ENCODE measurements at places on chromosomes 3 and 15.

GRCh38 chr3:53764026-53764775, 82.0 kb downstream of the CHDH start:
- DNase-seq, result no peak

DNA sequence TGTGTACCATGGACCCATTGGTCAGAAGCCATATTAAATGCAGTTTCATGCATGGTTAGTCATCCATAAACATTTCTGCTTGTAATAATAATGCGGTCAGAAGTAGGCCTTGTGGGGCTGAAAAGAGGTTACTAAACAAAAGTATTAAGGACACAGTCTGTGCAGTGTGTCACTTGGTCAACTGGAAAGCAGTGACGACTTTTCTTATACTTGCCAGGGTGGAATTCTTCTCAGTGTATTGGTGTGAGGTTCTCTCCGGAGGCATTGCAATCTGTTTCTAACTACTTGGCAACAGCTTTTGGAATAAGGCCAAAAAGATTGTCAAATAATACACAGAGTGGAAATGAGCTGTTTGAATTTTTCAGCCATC, 46.8 kb downstream of the CHL1 start:
- no peak for DNase-seq

DNA sequence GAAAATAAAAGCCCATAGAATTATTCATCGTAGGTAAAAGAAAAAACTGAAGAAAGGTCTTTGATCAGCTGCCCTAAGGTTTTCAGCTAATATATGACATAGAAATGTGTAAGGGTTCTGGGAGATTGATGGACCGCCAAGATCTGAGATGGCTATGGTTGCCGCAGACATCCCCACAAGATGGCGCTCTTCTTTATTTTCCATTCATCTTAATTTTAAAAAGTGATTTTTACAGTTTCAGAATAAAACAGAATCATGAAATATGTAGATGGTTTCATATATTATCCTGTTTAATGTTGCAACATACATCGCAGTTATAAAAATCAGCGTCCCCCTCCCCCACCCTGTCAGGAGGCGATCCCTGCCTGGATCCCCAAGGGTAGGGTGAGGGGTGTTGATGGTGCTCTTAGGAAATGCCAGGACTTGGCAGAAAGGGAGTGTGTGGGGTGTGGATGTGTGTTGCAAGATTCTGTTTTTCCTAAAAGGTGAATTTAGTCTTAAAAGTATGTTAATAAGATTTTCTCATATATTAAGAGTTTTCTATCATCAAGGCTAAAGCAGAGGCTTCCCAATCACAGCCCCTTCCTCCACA, 68.8 kb downstream of the ANXA2 start:
- peak; percentile 36 for DNase-seq

DNA sequence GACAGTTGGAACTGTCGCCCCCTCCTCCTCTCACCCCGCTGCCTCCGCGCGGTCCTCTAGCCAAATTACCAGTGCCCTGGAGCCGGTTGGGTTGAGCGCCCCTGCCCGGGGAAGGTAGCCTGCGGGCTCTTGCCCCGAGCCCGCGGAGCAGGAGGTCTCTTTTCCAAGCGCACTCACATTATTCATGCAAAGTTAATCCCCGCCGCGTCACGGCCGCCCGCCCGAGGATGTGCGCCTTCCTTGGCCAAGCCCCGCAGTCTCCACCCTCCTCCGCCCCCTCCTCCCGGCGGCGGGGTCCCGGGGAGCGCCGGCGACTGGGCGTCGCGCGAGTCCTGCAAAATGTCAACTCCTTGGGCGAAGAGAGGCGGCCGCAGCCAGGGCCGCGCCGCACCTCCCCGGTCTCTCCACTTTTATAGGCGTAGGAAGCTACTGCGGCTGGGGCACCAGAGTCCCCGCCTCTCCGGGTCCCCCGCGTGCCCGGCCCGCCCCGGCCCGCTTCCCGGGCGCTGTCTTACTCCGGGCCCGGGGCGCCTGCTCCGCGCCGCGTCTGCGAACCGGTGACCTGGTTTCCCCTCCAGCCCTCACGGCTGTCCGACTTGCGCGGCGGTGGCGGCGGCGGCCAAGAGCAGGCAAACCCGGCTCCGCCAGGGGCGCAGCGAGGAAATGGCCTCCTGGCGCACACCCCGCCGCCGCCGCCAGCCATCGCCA, at the start of gene THRB:
THRB (minus strand) TSS at position 233 of the 708 bp plus-strand sequence.
- DNase-seq, result peak; percentile 59

GRCh38 chr15:58308742-58309355, 122.9 kb upstream of the LIPC start:
- DNase-seq, result no peak

DNA sequence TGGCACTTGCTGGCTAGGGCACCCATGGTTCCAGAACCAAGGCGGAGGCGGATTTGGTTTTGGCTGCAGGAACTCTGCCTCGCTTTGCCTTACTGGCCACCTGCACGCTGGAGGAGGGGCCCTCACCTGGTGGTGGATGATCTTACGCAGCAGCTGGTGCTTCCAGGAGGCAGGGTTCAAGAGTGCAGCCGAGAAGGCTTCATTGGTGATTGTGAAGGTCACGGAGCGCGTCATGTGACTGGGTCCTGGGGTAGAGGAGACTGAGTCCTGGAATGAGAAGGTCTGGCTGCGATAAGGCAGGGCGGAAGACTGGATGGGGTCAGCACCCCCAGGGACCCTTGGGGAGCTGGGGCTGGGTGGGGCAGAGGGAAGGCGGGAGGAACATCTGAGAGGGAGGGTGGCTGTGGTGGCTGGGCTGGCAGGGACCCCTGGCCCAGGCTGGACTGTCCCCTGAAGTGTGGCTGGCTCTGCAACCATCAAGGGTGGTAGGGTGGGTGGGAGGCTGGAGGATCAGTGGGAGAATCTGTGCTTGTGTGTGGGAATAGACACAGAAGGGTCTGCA, 25.8 kb upstream of the GOLGA6C start:
- DNase-seq, result no peak

GRCh38 chr15:32222716-32223115, 180.4 kb downstream of the GOLGA8K start:
- no peak for DNase-seq

- DNase-seq, result no peak
These were observed 640.4 kb upstream of the CADM2 start for GRCh38 chr3:84318273-84318809.

DNA sequence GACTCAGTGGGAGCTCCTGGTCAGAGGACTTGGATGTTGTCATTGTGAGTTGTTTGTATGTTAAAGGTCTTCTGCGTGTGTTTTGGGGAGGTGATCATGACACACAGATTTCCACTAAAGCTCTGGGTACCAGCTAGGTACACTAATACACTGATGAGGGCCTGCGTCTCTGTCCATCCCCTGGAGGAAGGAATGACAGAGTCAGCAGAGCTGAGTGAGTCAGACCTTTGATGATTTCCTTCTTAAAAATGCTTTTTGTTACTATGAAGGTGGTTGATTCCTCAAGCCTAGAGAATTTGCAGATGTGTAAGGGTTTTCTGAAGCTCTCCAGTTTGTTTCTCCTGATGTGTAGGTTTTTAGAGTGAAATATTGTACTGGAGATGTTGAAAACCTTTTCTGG, 424.1 kb upstream of the TPM1 start:
- no peak for DNase-seq

DNA sequence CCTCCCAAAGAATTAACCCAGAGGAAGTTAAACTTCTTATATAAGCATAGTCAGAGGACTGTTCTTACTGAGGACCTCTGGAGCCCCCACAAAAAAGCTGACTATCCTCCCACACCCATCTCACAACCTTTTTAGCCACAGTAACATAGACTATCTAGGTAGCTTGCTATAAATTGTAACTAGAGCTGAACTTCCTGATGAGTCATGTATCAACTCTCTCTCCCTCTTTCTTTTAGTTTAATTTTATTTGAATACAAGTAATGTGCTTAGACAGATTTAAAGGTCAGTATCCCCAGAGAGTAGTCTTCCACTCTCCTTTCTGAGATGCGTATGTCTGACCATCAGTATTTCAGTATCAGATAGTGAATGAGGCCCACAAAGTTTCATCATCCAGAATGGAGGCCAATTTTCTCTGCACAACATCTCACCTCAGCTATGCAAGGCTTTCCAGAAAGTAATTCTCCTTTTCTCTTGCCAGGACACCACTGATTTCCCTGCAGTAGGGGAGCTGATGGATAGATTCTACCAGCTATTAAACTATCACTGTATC, 104.0 kb upstream of the MYRIP start:
- DNase-seq, result no peak

DNA sequence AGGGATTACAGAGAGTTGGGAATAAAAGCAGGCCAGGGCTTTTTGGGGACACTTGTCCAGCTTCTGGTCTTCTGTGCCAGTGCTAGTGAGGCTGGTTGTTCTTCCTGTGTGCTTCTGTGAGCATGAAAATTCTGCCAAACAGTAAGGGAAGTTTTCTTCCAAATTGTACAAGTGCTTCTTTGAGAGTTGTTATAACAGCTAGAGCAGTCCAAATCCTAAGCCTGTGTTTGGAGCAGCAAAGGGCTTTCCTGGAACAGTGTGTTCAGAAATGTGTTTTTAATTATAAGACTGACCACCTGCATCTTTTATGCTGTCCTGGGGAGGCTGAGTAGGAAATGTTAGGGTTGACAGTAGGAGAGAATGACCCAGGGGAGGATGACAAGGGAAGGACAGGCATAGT, 223.0 kb upstream of the P2RY1 start:
- DNase-seq, result no peak

- DNase-seq, result no peak
These were observed 3.8 kb downstream of the SHOX2 start for GRCh38 chr3:158102242-158103080.

- no peak for DNase-seq
These were observed 2.0 kb downstream of the PDIA5 start for GRCh38 chr3:123068601-123069381.

GRCh38 chr3:2513986-2514385, 415.3 kb downstream of the CNTN4 start:
- no peak for DNase-seq

- DNase-seq, result peak; percentile 4
These were observed 5.2 kb upstream of the FURIN start for GRCh38 chr15:90862964-90863778.

GRCh38 chr3:12948371-12948770, 107.0 kb upstream of the RPL32 start:
- DNase-seq, result no peak

DNA sequence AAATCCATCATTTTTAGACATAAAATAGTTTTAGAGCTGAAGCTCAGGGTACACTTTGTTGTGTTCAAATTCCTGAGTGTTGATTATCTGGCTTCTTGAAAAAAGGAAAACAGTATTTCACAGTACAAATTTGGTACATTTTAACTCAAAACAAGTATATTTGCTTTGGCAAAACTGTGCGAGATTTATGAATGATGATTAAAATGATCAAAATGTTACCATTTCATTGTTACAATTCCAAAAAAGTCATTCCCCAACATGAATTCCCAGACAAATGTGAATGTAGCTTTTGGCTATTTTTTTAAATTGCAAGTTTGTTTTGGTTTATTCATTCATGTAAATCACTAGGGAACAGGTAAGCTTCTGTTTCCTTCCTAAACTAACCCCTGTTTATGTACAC, 347.4 kb upstream of the DCBLD2 start:
- no peak for DNase-seq

GRCh38 chr3:153706706-153707105, 414.5 kb upstream of the ARHGEF26 start:
- no peak for DNase-seq

GRCh38 chr15:52523192-52523591, 5.5 kb downstream of the MYO5A start:
- DNase-seq, result no peak

DNA sequence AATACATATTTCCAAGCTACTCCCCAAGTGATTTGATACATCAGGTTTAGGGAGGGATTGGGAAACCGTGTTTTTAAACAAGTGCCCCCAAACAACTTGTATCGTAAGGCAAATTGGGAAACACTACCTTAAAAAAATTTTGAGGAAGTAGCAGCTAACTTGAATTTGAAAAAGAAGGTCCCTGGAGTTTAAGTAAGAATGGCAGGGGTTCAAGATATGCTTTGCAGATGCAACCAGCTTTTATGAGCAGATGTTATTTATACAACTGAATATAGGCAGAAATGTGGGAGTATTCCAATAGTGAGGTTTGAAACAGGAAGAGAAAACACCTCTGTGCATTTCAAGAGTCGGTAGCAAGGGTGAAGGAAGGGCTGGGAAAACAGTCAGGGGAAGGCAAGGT, 139.6 kb downstream of the IL20RB start:
- DNase-seq, result no peak
